ENCODE measurements at places on chromosomes 5 and 9.

- DNase-seq, result no peak
Observed at GRCh38 chr9:135963938-135964337, 2.8 kb upstream of the UBAC1 start.

GRCh38 chr5:154209591-154210081, 19.1 kb downstream of the GALNT10 start:
- no peak for DNase-seq

GRCh38 chr5:177994063-177994462, 2.0 kb downstream of the PROP1 start:
- DNase-seq, result no peak

- DNase-seq, result no peak
Observed at GRCh38 chr9:16461137-16461840, 409.2 kb downstream of the BNC2 start.

DNA sequence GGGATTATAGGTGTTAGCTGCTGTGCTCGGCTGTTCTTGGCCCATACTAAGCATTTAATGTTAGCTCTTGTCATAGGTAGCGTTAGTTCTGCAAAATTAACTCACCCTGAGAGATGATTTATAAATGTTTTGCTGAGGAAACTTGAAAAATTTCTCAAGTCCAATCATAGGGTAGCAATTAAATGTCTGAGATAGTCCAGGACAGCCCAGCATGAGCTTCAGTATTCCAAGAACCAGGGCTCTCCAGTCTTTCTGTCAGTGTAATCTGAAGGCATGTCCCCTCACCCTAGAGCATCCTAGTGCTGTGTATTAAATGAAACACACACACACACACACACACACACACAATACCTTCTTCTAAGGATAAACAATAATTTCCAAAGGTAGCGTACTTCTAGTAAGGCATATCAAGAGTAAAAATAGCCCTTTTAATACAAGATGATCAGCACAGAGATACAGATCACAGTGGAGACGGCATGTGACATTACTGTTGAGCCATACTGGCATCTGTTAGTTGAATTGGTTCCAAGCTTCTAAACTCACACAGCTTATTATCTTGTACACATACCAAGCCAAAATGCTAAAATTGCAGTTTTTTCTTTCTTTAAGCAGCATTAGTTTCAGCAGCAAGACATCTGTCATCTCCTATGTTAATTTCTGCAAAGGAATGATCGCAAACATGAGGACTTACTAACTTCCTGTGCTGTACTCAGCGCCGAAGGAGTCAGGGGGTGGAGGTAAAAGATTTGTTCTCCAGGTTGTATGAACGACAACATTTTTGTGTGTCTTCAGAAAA, 46.3 kb upstream of the JMY start:
- no peak for DNase-seq

Data from activated CD4-positive, alpha-beta T cell treated with anti-CD3 and anti-CD28 coated beads for 4 hours (primary cell).